ENCODE measurements at places on chromosomes 3 and 15.

DNA sequence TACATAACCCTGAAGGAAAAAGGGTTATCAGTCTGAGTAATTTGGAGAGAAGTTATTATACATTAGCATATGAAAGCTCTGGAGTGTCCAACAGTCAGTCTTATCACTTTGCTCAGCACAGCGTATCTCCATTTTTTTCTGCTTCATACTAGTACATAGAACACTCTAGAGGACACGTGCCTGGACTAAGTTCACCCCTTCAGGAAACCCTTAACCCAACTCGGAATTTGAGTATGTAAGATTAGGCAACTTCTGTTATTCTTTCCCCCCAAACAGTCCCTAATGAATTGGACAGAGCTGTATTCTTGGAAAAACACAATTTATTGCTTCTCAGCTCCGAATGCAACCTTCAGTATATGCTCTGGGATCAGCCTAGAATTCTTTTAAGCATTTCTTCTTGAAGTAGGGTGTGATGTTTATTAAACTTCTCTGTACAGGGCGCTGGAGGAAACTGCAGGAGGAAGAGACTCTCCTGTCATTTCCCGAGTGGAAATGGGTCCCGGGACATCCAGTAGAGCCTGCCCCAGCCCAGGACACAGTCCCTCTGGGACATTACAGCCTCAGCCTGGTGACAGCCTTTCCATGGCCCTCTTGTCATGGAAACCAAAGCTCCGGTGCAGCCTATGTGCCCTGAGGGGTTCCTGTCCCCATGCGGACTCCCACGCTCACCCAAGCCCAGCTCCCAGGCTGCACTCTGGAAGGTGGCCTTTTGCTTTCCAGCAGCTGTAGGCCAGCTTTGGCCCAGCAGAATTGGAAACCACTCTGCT, 37.3 kb upstream of the CMTM8 start:
- no peak for DNase-seq

GRCh38 chr3:69738859-69739203, 433 bp upstream of the MITF start:
- DNase-seq: no peak

DNA sequence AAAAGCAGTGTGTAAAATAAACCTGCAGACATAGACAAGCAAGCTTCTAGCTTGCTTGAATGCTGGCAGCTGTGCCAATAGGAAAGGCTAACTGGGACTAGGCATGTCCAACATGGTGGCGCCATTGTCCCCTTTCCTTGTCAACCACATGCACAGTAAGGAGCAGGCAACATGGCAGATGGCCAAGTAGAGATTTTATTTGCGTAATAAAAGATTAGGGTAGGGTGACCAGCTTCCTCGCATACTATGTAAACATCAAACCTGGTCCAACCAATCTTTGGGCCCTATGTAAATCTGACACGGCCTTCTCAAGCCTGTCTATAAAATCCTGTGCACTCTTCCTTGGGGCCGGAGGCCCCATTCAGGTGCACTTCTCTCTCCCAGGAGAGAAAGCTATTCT, 575.4 kb upstream of the GOLIM4 start:
- DNase-seq: no peak

DNA sequence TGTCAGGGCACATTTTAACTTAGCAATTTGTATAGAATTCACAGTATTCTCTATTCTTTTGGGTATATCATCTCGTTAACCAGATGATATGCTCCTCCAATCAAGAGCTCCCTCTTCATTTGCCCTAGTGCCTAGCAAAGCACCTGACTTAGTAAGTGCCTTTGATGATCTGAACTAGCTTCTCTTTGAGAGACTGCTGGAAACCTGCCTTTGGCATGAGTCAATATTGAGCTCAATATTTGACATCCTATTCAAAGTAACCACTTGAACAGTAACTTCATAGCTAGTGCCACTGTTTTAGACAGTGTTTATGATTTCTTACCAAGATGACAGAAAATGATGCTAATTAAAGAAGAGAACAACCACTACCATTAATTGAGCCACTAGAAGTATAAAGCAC, 696.3 kb upstream of the UBE2E2 start:
- DNase-seq: no peak

- DNase-seq: no peak
Observed at GRCh38 chr3:185658504-185658912, 72.4 kb downstream of the SENP2 start.

- DNase-seq: no peak
Observed at GRCh38 chr3:27729325-27729724, 7.2 kb upstream of the EOMES start.

GRCh38 chr15:45228931-45229330, 23.1 kb upstream of the SLC28A2 start:
- no peak for DNase-seq

GRCh38 chr3:113295463-113295862, 84.1 kb downstream of the BOC start:
- no peak for DNase-seq

GRCh38 chr3:72245183-72245811, 460.3 kb upstream of the PROK2 start:
- DNase-seq: no peak

GRCh38 chr15:66953523-66954229, 111.7 kb upstream of the SMAD3 start:
- no peak for DNase-seq

DNA sequence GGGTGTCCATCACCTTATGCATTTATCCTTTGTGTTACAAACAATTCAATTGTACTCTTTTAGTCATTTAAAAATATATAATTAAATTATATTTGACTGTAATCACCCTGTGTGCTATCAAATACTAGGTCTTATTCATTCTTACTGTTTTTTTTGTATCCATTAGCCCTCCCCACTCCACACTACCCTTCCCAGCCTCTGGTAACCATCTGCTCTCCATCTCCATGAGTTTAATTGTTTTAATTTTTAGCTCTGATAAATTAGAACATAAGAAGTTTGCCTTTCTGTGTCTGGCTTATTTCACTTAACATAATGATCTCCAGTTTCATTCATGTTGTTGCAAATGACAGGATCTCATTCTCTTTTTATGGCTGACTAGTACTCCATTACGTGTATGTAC, 16.8 kb downstream of the C3orf20 start:
- no peak for DNase-seq

GRCh38 chr15:45333550-45333949, 44.8 kb downstream of the GATM start:
- DNase-seq: no peak

DNA sequence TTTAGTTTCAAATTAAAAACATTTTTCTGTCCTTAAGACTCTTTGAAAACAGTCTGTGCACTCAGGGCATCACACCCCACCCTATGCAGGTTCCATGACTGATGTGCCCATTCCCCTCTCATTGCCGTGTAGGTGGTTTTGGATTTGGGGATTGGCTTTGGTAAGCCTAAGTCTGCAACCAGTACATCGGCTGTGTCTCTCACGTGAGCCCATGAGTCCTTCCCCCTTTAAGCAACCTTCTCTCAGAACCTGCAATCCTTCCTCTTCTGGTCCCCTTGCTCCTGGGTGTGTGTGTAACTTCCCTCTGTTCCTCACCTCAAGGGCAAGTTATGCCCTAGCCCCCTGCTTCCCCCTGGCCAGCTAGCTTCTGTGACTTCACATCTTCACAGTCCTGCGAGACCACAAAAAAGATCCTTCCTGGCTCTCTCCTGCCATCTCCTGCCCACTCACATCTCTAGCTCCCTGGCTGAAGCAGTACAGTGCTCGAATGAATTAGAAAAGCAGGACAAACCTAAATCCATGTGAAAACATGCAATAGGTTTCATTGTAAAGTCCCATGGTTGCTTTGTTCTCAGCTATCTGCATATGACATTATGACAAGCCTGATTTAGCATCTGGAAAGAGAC, 126.7 kb downstream of the UACA start:
- no peak for DNase-seq

GRCh38 chr3:34387826-34388564, 589.6 kb downstream of the PDCD6IP start:
- no peak for DNase-seq

- DNase-seq: no peak
Observed at GRCh38 chr15:68429691-68430470, 2.1 kb downstream of the ITGA11 start.

DNA sequence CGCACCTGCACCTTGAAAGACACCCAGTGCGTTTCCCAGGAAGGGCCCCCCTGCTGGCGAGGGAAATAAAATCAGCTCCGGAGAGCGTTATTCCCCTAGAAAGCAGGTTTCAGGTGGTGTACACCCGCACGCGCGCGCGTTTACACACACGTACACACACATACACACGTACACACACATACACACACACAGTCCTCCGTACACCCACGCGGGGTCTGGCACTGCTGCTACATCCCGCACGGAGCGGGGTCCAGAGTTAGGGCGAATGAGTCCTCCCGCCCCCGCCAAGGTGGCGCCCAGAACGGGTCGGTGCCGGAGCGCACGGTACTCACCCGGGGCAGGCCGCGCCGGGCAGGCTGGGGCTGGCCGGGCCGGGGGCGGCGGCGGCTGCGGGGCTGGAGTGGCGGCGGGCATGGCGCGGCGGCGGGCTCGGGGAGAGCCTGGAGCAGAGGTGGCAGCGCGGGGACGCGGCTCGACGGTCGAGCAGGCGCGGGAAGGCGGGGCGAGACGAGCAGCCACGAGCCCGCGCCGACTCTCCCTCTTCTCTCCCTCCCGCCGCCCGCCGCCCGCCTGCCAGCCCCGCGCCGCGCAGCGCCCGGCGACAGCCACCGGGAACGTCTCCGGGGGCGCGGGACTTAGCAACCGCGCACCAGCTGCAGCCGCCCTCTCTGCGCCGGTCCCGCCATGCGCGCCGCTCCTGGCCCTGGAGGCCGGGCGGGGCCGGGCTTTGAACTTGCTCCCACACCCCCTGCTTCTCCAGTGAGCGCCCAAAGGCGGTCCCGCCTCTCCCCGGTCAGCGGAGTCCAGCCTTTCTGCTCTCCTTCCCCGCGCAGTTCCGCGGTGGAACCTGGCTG, at the start of gene DCLK3:
Gene DCLK3, minus strand, starts transcription at position 704 of the 854 bp plus-strand sequence. Its CDS starts 290 bp downstream, at position 414.
- no peak for DNase-seq

DNA sequence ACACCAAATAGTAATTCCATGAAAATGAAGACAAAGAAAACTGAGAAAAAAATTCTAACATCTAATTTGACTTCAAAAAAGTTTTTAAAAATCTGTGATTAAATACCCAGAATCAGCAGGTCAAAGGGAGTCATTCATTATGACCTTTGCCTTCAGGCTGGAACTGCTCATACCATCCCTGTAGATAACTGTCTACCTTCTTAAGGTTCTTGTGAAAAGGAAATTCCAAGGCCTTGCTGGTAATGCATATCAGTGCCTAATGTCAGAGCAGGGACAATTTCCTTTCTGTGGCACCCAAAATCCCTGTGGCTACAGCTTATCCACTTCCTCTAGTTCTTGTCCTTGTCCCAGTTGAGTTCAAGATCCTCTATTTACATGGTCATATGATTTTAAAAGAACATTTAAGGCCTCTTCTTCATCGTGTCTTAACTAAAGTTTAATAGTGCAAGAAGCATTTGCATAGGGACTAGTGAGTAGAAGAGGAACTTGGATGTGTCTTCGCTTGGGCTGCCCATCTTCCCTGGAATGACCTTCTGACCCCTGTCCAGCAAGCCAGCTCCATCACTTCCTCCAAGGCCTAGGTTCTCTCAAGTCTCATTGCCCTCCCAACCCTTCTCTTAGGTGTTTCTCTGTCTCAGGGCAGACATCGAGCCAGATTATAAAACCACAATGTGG, 8.7 kb upstream of the PLCL2 start:
- DNase-seq: no peak

GRCh38 chr3:11850003-11850402, 3.3 kb upstream of the TAMM41 start:
- no peak for DNase-seq

DNA sequence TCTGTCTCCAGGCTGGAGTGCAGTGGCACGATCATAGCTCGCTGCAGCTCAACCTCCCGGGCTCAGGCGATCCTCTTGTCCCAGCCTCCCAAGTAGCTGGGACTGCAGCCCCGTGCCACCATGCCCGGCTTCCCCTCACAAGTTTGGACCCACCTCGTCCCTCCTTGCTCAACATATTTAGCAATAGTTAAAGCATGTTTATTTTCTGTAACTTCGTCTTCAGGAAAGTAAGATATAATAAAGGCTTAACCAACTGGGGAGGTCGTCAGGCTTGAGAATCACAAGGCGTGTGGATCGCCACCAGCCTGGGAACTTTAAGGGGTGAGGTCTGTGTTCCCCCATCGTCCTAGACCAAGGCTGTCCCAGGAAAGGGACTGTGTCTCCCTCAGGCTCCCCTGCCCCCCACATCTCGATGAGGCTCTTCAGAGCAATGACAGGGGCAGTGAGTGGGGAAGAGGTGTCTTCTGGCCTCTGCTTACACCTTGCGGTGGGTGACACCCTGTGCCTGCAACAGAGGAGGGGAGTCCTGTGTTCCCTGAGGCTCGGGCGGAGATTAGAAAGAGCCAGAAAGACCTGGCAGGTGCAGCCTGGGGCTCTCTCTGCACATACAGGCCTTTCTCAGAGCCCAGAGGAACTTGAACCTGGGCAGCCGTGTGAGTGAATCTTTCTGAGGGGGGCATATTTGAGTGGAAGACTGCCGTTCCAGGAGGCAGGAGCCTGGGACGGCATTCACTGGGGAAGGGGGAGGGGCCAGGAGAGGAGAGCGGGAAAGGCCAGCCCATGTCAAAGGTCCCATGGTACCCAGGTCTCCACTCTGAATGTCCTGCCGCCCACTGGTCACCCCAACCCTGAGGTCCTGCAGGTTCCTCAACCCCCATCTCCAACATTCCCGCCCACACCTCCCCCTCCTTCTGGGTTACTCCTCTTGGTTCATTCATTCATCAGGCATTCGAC, 152.3 kb downstream of the SMAD6 start:
- DNase-seq: no peak

- DNase-seq: no peak
Observed at GRCh38 chr3:144801890-144802289, 830.3 kb downstream of the DIPK2A start.

DNA sequence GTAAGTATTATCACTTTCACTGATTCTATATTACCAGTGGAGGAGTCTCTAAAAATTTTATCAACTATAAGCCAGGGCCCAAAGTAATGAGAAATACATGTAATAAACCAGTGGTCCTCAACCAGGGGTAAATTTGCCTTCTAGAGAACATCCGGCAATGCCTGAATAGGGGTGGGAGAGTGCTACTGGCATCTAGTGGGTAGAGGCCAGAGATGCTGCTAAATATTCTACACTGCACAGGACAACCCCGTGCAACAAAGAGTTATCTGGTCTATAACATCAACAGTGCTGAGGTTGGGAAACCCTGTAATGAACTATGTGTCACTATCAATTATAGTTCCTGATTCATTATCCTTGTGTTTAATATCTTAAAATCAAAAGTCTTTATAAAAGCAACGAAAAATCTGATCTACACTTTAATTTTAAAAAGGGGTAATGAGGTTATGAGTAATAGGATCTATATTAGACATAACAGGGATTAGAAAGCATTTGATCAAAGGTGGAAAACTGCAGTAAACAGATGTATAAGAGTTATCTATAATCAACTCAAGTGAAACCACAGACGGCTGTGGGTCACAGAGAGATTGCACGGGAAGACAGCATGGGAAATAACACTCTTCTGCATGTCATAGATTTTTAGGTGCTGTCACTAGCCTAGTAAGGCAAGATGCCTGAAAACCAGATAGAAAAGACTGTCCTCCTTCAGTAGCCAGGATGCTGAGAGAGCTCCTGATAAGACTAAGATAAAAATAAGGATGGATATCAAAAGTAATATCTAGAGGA, 2.0 kb downstream of the LYSMD2 start:
- peak; percentile 57 for DNase-seq

GRCh38 chr3:32597656-32598055, 27.0 kb upstream of the DYNC1LI1 start:
- DNase-seq: no peak
